ENCODE measurements at places on chromosomes 12 and 14.

DNA sequence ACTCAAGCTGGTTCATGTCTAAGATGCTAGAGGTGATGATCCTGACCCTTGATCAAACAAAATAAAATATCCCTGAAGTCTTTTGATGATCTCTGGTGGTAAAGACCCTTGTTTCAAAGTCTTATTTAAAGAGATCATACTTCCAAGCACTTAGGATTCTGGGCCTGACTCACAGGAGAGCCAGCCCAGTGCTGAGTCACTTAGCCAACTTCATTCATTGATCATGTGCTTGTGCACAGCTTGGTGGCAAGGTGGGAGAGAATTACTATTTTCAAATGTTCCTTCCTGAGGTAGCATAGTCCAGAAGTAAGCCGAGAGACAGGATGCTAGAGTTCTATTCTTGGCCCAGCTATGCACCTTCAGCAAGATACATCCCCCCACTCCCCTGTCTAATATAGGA lies 40.6 kb downstream of the SCN8A start:
- DNase-seq: no peak

DNA sequence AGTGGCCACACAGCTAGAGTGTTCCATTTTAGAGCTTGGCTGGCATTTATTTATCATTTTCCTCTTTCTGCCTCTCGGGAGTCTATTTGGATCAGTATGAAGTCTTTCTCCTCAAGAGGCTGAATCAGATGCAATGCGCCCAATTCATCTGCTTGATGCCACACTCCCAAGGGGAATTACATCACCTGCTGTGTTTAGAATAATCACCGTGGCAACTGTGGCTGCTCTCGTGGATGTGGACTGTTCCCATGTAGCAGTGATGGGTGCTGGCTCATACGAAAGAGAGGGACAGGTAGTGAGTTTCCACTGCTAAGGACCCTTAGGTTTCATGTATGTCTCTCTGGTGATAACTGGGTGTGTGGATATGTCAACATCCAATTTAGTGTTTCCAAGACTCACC lies 70.7 kb downstream of the SRRM4 start:
- DNase-seq: no peak

DNA sequence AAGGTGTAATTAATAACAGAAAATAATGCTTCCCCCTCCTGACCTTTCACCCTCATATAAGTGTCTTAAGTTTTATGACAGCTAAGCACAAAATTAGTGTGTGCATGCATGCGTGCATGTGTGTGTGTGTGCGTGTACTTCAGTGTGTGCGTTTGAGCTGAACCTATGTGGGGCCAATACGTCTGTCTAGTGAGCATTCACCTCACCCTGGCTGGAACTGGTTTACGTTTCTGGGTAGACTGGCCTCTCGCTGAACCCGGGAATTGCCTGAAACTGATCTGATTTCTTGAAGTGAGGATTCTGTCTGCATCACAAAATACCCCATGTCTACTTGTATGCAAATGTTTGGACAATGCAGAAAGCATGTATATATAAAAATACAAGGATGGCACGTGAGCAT lies 68.2 kb upstream of the TBX3 start:
- DNase-seq: no peak

DNA sequence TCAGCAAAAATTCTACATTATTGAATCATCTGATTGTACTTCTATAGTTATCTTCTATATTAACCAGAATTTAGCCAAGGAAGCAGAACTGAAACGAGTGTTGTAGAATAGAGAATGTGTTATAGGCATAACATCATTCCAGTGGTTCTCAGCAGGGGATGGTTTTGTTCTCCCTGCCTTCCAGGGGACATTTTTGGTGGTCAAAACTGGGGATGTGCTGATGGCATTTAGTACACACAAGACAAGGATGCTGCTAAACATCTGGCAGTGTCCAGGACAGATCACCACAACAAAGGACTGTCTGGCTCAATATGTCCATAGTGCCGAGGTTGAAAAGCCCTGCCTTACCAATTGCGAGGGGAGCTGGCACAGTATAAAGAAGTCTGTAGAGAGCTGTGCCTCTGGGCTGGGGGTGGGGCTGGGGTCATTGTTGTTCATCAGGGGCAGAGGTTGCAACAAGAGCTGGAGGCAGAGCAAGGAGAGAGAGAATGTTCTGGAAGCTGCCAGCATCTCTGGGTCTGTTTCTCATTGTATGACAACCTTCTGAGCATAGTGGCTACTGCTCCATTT lies 1472.8 kb downstream of the AACS start:
- no peak for DNase-seq

DNA sequence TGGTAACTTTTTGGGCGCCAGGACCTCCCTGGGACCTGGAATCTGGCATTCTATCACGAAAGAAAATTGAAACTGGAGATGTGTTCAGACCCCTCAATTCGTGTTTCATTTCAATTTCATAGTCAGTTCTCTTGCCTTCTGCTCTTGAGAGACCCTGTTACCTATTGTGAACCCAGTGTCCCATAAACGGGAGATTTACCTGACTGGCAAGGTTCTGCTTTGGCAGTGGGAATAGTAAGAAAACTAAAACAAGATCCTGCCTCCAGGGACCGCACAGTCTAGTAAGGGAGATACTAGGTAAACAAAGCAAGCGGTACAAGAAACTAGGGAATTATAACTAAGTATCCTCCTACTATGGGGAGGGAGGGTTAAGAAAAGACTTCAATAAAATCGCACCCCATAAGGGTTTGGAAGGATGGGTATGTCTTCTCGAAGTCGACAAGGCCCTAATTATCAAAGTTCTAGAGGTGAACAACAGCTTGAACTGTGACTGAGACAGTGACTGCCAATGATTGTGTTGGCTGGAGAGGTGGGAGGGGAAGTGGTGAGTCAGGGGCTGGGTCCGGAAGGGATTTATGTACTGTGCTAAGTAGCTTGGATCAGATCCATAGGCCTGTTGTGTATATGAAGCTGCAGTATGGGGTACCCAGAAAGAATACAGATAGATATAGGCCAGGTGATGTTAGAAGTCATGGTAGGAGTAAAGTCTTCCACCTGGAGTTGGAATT lies 754 bp downstream of the ACSS3 start:
- DNase-seq: peak; percentile 28

- no peak for DNase-seq
Observed at GRCh38 chr14:84375235-84375634, 1154.7 kb upstream of the FLRT2 start.
